ENCODE measurements at places on chromosomes 12 and 14. TPM values are rescaled to one million over a fixed set of nuclear protein-coding genes. Genes with fewer than 3 reads are reported as not detected.

The LRRC9 gene
- not detected for total RNA-seq

The LEMD3 gene
- total RNA-seq, result 12.7 TPM

The JAG2 gene
- 13.6 TPM for total RNA-seq

The ATXN2 gene
- total RNA-seq, result 37.2 TPM

The POTEG gene
- not detected for total RNA-seq

The TAS2R14 gene
- 0.38 TPM for total RNA-seq

The TMEM233 gene
- total RNA-seq, result 0.06 TPM

The SRGAP1 gene
- 11.5 TPM for total RNA-seq

The PDE6H gene
- total RNA-seq, result not detected

The DAAM1 gene
- 8.2 TPM for total RNA-seq

The RPS29 gene
- total RNA-seq, result 5,008 TPM

The POTEM gene
- not detected for total RNA-seq

The AICDA gene
- not detected for total RNA-seq

The SIX6 gene
- not detected for total RNA-seq

The C12orf50 gene
- not detected for total RNA-seq

The NTN4 gene
- total RNA-seq, result 57.2 TPM

The TSHR gene
- not detected for total RNA-seq

The METTL1 gene
- 68.7 TPM for total RNA-seq

The SERPINA9 gene
- total RNA-seq, result not detected

The TMX1 gene
- 40.0 TPM for total RNA-seq

All from A549 treated with RU486 at 1 μM for 4 hours (cell line).